ENCODE measurements at places on chromosomes 4 and X.

DNA sequence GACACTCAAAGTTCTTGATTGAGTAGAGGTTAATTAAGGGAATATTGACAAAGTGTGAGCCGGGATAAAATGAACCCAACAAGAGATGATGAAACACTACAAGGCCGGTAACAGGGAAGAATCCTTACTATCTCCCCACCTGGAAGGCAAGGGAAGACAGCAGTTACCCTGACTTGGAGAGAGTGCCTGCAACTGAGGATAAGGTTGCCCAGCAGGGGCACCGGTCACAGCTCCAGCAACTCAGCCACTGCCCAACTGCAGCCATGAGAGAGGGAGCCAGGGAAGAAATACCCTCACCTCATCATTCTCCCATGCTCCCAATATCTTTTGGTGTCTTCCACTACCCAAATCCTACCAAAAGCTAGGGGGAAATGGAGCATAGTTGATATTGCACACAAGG is 212.7 kb downstream of the KCTD8 start:
- no peak for DNase-seq

DNA sequence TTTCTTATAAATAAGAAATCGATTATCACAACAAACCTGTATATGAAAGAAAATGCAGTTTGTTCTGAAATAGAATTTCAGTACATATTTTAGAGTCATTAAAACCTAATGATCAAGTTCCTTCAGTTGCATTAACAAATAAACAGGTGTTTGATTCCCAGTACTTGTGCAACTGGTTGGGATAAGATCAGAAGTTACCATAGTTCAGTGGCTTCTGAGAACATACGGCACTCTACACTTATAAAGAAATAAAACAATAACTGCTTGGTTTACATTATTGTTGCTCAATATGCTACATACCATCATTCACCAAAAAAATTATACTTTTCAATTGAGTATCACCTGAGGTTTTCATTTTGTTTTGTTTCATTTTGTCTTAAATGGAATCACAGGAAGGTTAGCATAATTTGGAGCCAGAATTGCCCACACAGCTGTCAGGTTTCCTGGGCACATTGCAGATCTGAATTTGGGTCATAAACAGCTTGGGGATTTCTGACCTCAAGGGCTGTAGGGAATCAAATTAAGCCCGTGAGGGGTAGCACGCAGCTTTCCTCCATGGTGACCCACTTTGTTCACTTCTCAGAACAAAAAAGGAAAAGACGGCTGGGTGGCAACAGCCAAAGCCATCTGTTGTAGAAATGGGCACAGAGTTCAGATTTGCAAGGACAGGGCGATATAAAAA is 14.9 kb upstream of the CCNG2 start:
- no peak for DNase-seq

- DNase-seq: no peak
Observed at GRCh38 chr4:173094739-173095421, 73.7 kb upstream of the GALNT7 start.

DNA sequence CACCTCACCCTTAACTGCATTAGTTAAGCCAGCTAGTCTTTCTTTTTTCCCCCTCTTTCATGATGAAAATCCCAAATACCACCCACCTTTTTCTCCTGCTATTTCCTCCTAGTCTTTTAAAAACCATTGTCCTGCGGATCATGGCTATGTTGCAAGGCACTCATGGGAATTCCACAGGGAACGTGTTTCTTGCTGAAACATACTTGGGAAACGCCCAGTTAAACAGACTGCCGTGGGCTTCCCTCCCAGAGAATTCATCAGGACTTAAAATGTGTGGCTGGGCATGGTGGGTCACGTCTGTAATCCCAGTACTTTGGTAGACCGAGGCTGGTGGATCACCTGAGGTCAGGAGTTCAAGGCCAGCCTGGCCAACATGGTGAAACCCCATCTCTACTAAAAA is 32.2 kb downstream of the XG start:
- DNase-seq: no peak

- DNase-seq: no peak
Observed at GRCh38 chrX:68894142-68894512, 65.3 kb downstream of the EFNB1 start.

DNA sequence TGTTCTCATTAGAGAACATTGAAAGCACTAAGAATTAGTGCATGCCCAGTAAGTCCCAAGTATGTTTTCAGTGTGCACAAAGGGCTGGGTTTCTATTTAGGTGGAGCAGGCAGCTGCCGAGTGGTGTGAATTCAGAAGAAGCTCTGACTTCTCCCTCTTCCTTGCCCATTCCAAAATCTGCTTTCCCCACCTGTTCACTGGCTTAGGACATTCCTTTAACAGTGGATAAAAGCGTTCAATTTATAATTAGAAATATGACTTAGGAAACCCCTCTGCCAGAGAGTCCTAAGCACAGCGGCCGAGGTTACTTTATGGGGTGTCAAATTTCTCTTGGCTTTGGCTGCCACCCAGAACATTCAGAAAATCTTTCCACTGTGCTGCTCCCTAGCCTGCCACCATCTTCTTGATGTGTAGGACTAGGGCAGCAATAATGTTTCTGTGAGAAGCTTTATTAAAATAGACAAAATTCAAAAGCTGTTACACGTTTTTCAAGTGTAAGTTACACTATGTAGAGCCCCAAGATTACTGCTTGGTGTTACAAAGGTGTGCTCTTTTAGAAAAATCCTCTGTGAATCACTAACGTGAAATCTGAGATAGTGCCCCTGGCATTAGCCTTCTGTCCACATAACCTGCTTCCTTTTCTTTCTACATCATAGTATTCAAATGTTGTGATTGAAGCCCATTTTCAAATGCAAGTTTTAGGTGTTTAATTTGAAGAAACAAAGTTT is 191.6 kb upstream of the ANKRD50 start:
- no peak for DNase-seq

GRCh38 chr4:10959586-10959985 is 275.0 kb upstream of the CLNK start:
- DNase-seq: no peak

DNA sequence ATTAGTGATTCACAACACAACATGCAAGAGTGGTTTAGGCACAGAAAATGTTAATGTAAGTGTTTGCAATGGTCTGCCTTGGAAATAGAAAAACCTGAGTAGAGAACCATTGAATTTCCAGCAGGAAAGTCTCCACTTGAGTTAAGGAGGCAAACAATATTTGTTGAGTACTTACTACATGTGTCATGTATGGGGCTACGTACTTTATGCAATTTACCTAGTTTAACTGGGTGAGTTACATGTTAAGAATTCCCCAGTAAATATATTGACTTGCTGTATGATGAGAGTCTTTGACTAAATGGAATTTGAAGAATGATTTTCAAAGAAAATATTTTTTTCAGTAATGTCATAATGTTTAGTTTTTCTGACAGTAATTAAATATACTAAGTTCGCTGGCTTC is 7.8 kb upstream of the NPNT start:
- no peak for DNase-seq

GRCh38 chr4:148632476-148632875 is 190.3 kb upstream of the NR3C2 start:
- DNase-seq: no peak

GRCh38 chr4:23922013-23922412 is 32.2 kb upstream of the PPARGC1A start:
- DNase-seq: no peak

DNA sequence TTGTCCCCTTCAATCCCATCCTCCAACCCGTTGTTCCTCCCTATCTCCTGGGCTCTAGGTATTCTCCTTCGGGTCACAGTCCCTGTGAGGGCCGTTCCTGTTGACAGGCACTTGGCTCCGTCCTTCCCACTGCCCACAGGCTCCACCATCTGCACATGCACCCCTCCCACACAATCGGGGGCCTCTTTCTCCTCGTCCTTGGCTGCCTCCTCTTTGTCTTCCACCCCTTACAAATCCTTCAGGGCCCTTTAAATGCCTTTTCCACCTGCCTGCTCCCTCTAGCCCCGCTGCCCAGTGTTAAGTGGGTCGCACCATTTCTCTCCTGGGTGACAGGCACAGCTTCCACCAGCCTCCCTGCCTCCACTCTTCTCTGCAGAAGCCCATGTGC is 2.7 kb upstream of the AVPR2 start:
- no peak for DNase-seq

- DNase-seq: no peak
Observed at GRCh38 chrX:1483843-1484637, 31.3 kb upstream of the ASMTL start.

DNA sequence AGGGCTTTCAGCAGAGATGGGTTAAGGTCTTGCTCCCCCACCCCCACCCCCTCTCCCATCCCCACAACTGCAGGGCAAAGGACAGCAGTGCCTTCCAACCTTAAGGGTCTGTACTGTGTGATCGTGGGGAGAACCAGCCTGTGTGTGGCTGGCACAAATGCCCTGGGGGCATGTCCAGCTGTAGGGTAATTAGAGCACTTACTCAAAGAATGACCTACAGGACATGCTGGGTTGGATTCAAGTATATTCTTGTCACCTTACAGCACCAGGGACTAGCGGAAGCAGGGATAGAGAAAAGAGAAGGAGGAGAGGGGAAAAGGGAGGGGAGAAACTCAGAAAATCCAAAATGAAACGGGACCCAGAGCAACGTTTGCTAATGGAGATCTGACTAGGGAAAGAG is 191.3 kb upstream of the GATB start:
- no peak for DNase-seq

DNA sequence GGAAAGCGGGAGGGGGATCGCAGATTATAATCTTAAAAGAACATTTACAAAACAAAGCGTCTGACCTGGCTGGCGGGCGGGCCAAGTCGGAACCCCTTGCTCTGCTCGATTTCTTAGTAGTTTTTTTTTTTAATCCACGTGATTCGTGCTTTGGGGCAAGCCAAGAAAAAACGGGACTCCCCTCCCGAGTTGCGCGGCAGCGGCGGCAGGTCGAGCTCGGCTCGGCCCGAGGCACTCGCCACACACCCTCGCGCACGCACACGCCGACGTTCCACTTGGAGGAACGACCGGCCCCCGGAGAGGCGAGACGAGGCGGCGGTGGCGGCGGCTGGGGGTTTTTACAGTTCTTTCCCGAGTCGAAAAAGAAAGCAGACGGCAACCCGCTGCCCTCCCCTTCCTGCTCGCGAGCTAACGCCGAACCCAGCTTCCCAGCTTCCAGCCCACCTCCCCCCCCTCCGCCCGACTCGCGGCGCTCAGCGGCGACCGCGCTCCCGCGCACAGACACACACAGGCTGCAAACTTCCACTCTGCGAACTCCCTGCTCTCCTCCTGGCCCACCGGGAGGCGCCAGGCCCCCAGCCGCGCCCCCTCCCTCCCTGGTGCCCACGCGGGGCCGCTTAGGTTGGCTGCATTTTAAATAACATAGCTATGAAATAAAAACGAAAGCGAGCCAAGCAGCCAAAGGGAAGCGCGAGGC is 1.2 kb downstream of the BCOR start:
- DNase-seq: peak; percentile 38

DNA sequence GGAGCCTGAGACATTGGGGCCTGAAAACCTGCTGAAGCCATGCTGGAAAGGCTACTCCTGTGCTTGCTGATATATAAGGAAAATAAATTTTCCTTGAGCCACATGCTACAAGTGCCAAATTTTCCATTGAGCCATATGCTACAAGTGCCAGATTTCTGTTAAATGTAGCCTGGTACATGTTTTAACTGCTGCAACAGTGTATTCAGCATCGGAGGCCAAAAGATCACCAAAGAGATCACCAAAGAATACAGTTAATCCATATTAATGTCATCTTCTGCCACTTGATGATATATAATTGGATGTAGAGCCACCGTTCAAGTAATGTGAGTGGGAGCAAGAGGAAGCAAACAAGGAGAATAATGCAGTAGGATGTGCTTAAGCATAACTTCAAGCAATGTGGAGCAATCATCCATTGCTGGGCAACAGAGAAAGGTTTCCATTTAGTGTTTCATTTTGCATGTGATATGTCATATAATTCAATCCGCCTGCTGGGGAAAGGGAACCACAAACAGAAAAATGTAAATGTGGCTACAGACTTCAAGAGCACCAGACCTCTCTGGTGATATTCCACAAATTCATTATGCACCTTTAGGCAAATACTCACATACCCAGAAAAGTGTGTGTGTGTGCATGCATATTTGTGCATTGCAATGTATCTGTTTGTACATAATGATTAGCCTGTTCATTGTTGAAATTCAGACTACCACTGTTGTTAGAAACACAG is 295.9 kb downstream of the KCNIP4 start:
- no peak for DNase-seq

- DNase-seq: no peak
Observed at GRCh38 chr4:181477591-181477990, 765.6 kb upstream of the TENM3 start.

DNA sequence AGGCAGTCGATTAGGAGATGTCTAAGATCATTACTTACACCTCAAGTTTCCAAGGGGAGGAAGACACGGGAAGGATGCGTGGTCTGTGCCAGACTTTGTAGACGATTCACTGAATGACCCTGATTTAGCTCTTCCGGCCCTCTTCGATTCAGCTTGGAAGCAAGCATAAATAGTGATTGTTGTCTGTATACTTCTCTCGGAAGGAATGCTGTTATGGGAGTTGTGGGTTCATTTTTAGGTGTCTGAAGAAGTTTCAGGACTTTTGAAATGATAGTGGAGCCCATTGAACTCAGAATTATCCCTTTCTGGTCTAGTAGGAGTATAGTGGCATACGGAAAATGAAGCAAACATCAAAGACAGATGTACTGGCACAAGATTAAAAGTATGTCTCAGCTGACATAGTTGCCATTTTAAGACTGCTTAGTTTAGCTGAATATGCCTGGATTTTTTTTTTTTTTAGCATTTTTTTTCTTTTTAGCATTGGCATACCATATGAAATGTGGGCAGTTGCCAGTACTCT is 1.0 kb upstream of the ANKRD17 start:
- no peak for DNase-seq

- no peak for DNase-seq
Observed at GRCh38 chr4:80903020-80903419, 127.5 kb upstream of the BMP3 start.

- no peak for DNase-seq
Observed at GRCh38 chr4:175238827-175239517, 320.8 kb downstream of the ADAM29 start.

GRCh38 chrX:95974890-95975289 is 709.8 kb upstream of the DIAPH2 start:
- DNase-seq: no peak

- no peak for DNase-seq
Observed at GRCh38 chrX:8861908-8862307, 60.7 kb upstream of the FAM9A start.

- no peak for DNase-seq
Observed at GRCh38 chr4:76160355-76160754, 12.2 kb upstream of the NUP54 start.

GRCh38 chrX:37684973-37685372 is 618 bp upstream of the XK start:
- no peak for DNase-seq

GRCh38 chr4:174435974-174436373 is 86.3 kb downstream of the HPGD start:
- no peak for DNase-seq

All from stimulated activated CD4-positive, alpha-beta T cell treated with anti-CD3 and anti-CD28 coated beads, Interleukin-1b, Interleukin-23, amount 100 ng/mL, for 1 hour (primary cell).